HCT116 (cell line): ENCODE measurements at places on chromosomes 13 and 19.

GRCh38 chr13:28320884-28321574 lies 173.9 kb downstream of the FLT1 start:
- DNase-seq = no peak

- no peak for DNase-seq
Observed at GRCh38 chr13:31512331-31512730, 227.0 kb upstream of the RXFP2 start.

- no peak for DNase-seq
Observed at GRCh38 chr13:96994017-96994857, at the start of gene OXGR1. TSS of gene OXGR1 (minus strand) at chr13:96994476. CDS start at chr13:96987759, 6,717 bp downstream.

DNA sequence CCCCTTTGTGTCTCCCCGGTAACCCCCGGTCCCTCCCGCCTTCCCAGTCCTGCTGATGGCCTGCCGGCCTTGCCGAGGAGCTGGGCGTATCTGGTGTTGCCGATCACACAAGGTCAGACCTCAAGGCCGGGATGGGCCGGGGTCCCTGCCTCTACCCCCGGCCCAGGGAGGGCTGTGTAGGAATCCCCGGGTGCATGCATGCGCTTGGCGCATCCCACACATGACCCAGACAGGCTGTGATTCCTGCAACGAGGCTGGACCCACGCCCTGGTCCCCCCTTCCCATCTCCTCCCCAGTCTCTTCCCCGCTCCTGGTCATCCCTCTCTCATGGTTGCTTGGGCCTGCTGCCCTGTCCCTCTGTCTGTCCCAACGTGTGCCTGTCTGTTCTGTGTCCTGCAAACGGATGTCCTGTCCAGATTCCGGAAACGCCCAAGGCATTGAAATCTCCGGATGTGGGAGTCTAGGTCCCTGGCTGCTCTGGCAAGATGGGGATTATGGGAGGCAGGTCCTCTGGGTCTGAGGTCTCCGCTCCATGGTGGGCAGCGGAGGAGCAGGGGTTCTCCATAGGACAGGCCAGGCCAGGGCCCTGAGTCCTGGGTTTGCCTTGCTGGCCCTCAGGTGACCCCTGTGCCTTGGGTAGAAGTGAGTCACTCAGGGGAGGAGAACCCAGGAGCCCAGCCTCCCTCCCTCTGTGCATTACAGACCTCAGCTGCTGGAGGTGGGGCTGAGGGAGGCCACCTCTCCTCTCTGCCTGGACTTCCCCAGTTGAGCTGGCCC lies 1.6 kb downstream of the PKN1 start:
- no peak for DNase-seq

DNA sequence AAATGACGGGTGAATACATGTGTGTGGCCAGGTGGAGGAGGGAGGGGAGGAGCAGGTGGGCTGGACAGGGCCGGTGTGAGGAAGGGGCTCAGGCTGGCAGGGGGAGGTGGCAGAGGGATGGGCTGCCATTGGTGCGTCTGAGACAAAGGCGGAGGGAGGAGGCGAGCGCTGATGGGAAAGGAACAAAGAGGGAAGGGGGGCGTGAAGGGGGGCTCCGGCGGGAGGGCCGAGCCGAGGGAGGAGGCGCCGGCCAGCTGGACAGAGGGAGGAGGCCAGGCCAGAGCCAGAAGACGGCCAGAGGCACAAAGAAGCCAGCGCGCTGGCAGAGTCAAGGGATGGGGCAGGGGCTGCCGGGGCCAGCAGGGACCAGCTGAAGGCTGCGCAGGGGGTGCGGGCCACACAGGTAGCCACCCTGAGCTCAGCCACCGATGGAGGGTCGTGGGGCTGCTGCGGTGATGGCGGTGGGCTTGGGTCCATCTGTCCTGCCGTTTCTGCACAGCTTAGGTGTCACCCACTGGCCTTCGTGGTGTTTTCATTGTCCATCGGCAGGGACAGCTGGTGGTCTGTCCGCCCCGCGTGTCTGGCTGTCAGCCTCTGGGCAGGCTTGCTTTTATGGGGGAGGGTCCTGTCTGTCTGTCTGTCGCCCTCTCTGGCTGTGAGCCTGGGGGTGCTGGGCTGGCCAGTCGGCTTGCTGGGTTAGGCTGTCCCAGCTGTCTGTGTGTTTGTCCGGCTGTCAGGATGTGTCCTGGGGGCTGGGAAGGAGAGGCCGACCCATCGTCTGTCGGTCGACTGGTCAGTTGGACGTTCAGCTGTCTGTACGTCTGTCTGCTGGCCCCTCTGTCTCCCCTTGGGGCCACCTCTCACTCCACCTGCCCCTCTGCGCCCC lies 2.2 kb downstream of the APC2 start:
- DNase-seq = no peak

GRCh38 chr13:50357586-50358118 lies 342.4 kb downstream of the KCNRG start:
- DNase-seq = no peak

DNA sequence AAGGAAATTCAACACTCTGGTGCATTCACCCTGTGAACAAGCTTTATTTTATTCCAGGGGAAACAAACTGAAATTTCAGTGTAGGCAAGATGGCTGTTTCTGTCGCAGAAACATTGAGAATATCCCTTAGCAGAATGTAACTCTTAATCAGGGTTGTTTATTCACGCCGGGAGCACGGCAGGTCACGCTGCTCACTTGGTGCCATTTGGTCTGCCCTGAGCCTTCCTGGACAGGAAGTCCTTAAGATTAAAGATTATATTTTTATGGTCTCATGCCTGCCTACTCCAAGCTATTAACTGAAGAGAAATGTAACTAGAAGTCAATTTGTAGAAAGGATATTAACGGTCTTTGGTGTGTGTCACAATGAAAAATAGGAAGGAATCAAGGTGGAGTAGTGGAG lies 185.3 kb upstream of the ARGLU1 start:
- no peak for DNase-seq

GRCh38 chr19:3723883-3724282 lies 15.7 kb downstream of the TJP3 start:
- DNase-seq = no peak

GRCh38 chr19:51777570-51778462 lies 16.8 kb downstream of the FPR2 start:
- peak; percentile 83 for DNase-seq

DNA sequence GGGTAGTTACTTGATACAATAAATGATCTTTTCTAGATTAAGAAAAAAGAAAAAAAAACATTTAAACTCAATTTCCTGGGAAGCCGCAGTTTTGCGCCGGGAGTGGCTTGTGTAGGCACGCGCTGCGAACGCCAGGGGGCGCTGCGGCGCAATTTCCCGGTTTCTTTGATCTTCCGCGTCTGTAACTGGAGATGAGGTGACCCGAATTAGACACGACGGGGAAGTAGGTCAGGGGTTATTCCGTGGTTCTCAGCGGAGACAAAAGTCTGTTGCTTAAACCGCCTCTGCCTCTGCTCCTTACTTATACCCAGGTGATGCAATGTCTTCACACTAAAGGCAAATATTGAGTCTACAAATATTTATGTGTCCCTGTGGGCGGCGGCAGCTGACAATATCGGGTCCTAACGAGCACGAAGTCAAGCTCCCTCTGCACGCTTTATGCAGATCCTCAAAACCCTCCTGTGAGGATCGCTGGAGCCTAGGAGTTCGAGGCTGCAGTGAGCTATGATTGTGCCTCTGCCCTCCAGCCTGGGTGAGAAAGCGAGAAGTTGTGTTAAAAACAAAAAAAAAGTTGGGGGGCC lies 15.2 kb downstream of the STXBP2 start:
- peak; percentile 74 for DNase-seq

GRCh38 chr13:23901365-23901764 lies 4.1 kb upstream of the C1QTNF9B start:
- no peak for DNase-seq

- DNase-seq = no peak
Observed at GRCh38 chr13:29676941-29677452, 81.5 kb upstream of the SLC7A1 start.

GRCh38 chr13:113938246-113938645 lies 35.6 kb downstream of the C13orf46 start:
- DNase-seq = no peak

- no peak for DNase-seq
Observed at GRCh38 chr13:85194482-85194881, 604.7 kb downstream of the SLITRK6 start.

GRCh38 chr13:94384231-94384905 lies 95.1 kb downstream of the DCT start:
- DNase-seq = no peak

DNA sequence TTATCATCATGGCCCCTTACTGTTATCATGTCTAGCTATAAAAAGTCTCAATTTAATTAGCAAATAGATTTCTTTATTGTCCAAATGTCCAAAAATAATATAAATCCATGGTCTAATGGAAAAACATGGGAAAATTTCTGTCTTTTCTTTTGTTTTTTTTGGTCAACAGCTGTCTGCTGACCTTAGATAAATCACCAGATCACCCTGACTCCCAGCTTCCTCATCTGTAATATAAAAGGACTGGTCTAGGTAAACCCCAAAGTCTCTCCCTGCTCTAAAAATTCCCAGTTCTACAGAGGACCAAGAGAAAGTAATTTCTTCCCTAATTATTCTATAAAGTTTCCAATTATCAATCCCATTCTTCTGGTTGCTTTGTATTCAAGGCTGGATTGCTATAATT lies 30.7 kb upstream of the RCBTB2 start:
- no peak for DNase-seq

GRCh38 chr13:53920916-53921315 lies 892.3 kb downstream of the OLFM4 start:
- DNase-seq = no peak

GRCh38 chr13:71979616-71980015 lies 112.6 kb upstream of the DACH1 start:
- peak; percentile 6 for DNase-seq

DNA sequence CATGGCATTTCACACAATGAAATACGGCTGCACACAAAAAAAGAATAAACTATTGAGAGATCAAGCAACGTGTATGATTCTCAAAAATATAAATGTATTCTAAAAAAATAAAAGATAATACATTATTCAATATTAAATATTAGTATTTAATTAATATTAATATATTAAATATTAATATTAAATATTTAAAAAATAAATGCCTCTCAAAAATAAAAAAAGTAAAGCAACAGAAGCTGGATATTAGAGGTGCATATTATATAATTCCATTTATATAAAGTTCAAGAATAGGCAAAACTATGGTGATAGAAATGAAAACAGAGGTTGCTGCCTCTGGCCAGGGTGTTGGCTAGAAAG lies 57.1 kb downstream of the GADD45B start:
- DNase-seq = no peak
